Fibroblast of mammary gland (primary cell): ENCODE measurements at places on chromosomes 5 and 9.

- DNase-seq: no peak
These were observed 287.2 kb downstream of the CWC27 start for GRCh38 chr5:65055938-65056337.

- no peak for DNase-seq
These were observed 246.4 kb downstream of the FAM114A2 start for GRCh38 chr5:153792305-153792704.

- no peak for DNase-seq
These were observed 4.8 kb upstream of the NOTCH1 start for GRCh38 chr9:136550439-136551289.

DNA sequence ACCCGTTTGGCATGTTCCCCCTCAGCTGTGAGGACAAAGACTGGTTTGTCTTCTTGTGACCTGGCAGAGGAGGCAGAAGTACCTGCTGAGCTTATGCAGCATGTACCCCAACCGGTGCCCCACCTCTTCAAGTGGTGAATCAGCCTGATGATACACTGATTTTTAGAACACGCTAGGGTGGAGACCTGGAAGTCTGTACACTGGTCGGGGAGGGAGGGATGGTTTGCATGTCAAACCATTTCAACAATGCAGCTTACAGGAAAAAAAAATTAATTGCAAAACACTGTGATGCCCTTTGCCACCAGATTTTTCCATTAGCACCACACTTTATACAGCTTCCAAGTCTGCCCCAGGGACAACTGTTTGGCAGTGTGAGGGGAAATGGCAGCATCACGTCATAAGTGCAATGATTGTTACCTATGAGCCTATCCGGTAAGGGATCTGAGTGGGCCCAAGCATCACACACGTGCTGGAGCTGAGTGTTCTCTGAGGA is 155.1 kb upstream of the DMRT1 start:
- DNase-seq: peak; percentile 66

DNA sequence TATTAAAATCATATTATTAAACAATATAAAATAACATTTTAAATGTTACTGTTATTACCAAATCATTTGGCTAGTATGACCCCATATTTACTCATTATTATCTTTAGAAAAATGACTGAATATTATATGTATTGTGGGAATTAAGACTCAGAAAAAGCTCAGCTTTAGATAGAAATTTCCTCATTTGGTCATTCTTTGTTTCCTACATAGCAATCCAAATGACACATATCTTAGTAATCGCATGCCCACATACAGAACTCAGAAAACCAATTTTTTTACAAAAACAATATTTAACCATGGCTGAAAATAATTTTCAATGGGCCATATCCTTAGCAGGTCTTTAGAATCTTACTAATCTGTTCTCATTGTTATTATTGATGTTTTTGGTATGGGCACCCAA is 53.8 kb upstream of the TSLP start:
- no peak for DNase-seq

DNA sequence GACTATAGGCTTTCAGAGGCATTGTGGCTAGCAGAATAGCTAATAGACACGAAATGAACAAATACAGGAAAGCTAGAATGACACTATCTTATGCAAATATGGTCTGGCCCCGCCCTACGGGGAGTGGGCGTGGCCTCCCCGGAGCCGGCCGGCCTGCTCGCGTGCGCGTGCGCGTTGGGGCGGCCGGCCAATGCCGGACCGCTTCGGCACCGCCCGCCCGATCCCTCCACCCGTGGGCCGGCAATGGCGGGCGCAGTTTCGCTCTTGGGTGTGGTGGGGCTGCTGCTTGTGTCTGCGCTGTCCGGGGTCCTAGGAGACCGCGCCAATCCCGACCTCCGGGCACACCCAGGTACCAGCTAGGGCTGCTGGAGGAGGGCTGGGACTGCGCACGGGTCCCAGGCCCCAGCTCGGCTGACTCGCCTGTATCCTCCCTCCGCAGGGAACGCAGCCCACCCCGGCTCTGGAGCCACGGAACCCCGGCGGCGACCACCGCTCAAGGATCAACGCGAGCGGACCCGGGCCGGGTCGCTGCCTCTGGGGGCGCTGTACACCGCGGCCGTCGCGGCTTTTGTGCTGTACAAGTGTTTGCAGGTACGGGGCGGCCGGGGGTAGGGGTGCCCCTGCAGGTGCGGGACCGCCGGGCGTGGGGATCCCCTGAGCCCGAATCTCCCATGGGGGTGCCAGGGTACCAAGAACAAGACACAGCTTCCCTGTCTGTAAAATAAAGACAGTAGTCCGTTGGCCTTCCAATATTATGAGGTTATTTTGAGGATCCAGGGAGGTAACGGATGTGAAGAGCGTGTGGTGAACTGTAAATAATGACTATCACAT is at the start of gene CCDC107:
TSS of gene CCDC107 (plus strand) at position 156 of the 831 bp plus-strand sequence. CDS start at position 244, 88 bp downstream.
- peak; percentile 74 for DNase-seq

DNA sequence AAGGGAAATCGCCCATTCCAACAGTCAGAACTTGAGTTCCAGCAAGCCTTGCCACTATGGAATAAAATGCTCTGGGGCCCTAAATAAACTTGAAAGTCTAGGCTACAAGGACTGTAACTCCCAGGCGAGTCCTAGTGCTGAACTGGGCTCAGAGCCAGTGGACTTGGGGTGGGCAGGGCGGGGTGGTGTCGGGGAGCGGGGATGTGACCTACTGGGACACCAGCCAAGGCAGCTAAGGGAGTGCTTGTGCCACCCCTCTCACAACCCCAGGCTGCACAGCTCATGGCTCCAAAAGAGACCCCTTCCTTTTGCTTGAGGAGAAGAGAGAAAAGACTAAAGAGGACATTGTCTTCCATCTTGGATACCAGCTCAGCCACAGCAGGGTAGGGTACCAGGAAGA is 61.5 kb downstream of the MEIKIN start:
- DNase-seq: no peak

- DNase-seq: peak; percentile 10
These were observed 75.9 kb upstream of the MINAR2 start for GRCh38 chr5:129672006-129672405.

DNA sequence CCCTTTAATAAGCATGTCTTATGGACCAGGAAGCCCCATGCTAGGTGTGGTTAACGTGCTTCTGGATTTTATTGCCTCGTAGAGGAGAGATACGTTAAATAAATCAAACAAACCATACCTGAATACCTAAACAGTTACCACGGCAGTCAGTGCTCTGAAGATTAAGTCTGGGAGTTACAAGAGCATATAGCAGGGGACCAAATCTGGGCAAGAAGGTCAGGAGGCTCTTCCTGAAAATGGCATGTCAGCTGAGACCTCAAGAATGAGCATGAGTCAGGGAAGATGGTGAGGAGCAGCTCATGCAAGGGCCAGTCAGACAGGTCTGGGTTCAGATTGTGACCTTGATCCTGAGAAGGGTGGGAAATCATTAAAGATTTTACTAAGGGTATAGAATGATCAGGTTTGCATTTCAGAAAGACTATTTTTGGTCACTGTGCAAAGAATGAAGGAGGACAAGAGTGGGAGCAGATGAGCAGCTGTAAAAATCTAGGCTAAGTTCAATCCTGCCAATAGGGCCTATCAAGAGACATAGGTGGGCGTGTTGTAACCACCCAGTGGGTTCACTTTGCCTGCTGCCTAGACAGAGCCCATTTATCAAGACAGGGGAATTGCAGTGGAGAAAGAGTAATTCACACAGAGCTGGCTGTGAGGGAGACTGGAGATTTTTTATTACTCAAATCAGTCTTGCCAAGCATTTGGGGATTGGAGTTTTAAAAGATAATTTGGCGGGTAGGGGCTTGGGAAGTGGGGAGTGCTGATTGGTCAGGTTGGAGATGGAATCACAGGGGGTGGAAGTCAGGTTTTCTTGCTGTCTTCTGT is 4.8 kb upstream of the ZNF366 start:
- peak; percentile 32 for DNase-seq

GRCh38 chr5:55758231-55758630 is 20.4 kb downstream of the DDX4 start:
- DNase-seq: no peak

DNA sequence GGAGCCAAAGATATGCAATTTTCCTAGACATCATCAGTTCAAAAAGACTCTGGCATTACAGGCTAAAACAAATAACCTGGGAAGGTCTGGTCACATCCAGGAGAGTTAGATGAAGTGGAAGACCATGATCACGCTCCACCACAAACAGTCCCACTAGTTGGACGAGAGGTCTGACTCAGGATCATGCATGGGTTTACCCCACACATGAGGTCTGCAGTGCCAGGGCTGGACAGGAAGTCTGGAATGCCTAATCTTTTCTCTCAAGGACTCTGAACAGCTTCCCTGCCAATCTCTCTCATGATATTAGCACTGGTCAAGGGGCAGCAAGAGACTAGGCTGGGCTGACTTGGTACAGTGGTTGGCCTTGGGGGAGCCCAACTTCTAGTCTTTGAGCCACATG is 7.1 kb downstream of the PRUNE2 start:
- DNase-seq: no peak

DNA sequence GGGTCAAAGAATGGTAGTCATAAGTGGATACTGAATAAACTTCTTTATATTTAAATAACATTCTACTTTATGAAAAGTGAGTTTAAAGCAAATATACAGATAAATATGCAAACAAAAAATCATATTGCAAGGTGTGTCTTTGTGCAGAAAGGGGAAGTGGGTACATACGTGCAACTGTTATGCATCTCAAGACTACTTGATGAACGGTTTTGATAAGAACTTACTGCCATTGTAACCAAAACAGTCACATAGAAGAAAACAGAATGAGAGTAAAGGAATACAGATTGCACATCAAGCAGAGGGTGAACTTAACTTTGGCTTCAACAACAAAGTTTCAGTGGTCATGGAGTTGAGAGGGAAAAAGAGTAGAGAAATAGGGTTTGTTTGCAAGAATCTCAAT is 9.9 kb downstream of the CAMK4 start:
- no peak for DNase-seq

DNA sequence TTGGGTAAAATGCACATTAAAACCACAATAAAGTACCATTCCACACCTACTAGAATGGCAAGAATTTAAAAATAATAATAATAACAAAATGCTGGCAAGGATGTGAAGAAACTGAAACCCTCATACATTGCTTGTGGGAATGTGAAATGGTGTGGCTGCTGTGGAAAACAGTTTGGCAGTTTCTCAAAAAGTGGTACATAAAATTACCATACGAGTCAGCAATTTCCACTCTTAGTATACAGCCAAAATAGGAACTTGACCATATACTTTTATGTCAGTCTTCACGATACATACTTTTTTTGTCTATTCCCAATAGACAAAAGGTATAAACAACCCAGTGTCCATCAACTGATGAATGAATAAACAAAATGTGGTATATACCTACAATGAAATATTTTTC is 15.6 kb downstream of the FKBP15 start:
- no peak for DNase-seq

DNA sequence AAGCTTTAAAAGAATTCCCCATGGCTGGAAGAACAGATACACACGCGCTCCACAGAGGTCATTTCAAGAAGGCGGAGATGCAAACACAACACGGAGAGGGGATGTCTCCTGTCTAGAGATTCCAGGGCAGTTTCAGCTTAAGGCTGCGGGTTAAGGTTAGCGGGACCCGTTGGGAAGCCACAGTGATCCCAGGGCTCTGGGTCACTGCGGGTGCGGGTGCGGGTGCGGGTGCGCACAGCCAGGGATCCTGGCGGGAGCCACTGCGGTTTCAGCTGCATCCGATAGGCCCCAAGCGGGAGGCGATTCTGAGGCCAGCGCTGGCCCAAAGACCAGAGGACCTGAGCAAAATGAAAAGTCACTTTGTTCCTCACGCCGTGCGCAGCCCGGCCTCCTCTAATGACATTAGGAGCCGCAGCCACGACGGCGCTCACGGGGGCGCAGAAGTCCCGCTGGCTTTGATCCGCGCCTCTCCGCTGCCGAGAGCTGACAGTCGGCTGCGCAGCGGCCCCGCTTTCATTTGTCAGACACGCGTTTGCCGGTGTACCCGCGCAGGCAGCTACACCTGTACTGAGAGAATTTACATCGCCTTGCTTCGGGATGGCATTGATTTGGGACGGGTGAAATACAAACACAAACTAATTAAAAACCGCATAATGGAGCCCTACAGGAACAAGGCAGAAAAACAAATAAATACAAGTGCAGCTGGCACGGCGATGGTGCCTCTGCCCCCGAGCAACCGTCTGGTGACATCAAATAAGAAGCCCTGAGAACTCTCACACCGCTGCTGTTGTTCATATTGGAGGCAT is 5.3 kb upstream of the IRX1 start:
- DNase-seq: no peak

- no peak for DNase-seq
These were observed 14.6 kb upstream of the LMX1B start for GRCh38 chr9:126599047-126599650.

DNA sequence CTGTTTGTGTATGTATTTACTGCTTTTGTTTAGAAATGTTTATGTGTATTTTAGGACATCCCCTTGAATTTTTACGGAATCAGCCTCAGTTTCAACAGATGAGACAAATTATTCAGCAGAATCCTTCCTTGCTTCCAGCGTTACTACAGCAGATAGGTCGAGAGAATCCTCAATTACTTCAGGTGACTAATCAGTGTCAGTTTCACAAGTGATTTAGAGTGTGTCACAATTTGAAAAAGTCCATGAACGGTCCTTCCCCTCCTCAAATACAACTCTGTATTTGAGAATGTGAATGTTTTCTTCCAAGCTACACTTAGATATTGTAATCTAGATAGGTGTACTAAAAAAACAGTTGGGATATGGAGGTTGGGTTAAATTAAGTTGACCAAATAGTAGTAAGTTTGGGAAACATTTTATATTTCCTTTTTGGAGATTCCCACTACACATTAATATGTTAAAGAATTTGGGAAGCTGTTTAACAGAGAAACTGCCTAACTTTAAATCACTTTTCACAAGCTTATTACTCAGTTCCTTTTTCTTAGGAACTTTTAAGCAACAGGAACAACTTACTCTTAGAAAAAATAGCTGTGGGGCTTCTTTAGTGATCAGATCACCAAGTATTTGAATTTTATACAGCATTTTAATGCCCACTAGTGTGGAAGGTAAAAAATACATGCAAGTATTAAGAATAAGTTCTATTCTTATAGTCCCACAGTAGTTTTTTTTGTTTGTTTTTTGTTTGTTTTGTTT is 40.9 kb downstream of the RAD23B start:
- DNase-seq: no peak

- DNase-seq: peak; percentile 91
These were observed 40.7 kb upstream of the S1PR3 start for GRCh38 chr9:88950341-88951154.

DNA sequence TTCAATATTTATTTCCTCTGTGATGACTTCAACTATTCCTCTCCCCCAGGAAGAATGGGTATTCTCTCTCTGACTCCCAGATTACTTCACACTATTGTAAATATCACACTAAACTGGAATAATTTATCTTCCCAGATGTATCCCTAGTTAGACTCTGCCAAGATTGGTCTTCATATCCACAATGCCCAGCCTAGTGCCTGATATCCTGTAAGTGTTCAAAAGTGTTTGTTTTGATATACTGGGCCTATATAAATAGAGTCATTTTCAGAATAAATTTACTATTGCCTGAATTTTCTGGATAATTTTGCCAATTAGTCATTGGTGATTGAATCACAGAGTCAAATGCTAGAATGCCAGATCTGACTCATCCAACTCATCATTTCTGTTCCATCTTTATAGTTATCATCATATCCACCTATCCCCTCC is 143.7 kb upstream of the TNC start:
- DNase-seq: peak; percentile 75
